Esophagus mucosa (tissue), 1 donor: ENCODE measurements at places on chromosomes 5 and 9. TPM values are rescaled to one million over a fixed set of nuclear protein-coding genes. Genes with fewer than 3 reads are reported as not detected.

Gene RASGRF2
- total RNA-seq, result 1.1 TPM

Gene SEC16A
- 32.0 TPM for total RNA-seq

Gene PLPP7
- 0.28 TPM for total RNA-seq

Gene RANBP17
- 0.56 TPM for total RNA-seq

Gene IFNA21
- not detected for total RNA-seq

Gene MLANA
- not detected for total RNA-seq

Gene NIPAL4
- 31.2 TPM for total RNA-seq

Gene DMRT2
- total RNA-seq, result 0.12 TPM

Gene MEIKIN
- not detected for total RNA-seq

Gene TMEM252
- not detected for total RNA-seq

Gene GM2A
- total RNA-seq, result 118 TPM

Gene PCDHA4
- total RNA-seq, result 0.20 TPM

Gene GABBR2
- not detected for total RNA-seq

Gene OCLN
- total RNA-seq, result 58.1 TPM

Gene HAPLN1
- not detected for total RNA-seq

Gene FOXI1
- total RNA-seq, result 0.16 TPM

Gene CDH9
- not detected for total RNA-seq

Gene FIBCD1
- total RNA-seq, result 0.20 TPM

Gene SPINK1
- not detected for total RNA-seq

Gene ADRA1B
- not detected for total RNA-seq

Gene PTGS1
- total RNA-seq, result 29.9 TPM

Gene OLFML2A
- 12.3 TPM for total RNA-seq

Gene PCDHGB1
- 0.92 TPM for total RNA-seq

Gene PRUNE2
- 4.9 TPM for total RNA-seq

Gene IGIP
- total RNA-seq, result 2.6 TPM

Gene RFESD
- 1.5 TPM for total RNA-seq

Gene CAMK2A
- total RNA-seq, result 0.28 TPM

Gene CTXN3
- total RNA-seq, result 0.24 TPM

Gene SLC6A3
- total RNA-seq, result 0.16 TPM

Gene DND1
- 0.44 TPM for total RNA-seq

Gene MRPS2
- total RNA-seq, result 25.5 TPM

Gene NTRK2
- total RNA-seq, result 9.8 TPM

Gene EGFL7
- total RNA-seq, result 13.0 TPM
